ENCODE measurements at places on chromosomes 3 and 15.

DNA sequence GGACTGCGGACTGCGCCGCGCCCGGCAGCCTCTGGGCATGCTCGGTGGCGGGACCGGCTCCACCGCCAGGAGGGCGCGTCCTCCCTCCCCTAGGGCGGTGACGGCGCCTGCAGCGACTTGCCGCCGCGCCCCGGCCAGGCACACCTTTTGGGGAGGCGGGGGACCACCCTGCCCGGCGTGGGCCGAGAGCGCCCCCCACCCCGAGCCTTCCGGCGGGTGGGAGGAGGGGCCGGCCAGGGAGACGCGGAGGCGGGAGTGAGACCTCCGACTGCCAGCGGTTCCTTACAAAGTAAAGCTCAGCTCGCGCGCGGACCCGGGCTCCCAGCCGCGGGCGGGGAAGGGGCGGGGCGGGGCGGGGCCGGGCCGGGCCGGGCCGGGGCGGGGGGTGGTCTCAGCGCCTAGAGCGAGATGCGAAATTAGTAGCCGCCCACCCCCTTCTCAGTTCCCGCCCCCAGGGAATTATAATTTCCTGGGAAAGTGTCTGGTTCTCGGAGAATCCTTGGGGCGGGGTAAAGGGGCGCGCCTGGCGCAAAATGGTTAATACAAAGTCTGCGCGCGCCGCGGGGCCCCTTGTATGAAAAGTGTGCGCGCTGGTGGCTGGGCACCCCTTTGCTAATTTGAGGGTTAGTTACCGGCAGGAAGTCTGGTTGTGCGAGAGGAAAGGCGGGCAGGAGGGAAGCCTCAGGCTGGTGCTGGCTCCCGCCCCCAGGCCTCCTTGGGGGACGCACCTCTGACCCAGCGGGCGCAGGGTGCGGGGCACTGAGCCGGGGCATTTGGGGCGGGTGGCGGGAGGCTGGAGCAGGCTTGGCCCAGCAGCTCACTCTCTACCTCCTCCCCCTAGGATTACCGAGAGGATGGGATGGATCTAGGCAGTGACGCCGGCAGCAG is 224.8 kb upstream of the IL12A start:
- peak; percentile 84 for DNase-seq

DNA sequence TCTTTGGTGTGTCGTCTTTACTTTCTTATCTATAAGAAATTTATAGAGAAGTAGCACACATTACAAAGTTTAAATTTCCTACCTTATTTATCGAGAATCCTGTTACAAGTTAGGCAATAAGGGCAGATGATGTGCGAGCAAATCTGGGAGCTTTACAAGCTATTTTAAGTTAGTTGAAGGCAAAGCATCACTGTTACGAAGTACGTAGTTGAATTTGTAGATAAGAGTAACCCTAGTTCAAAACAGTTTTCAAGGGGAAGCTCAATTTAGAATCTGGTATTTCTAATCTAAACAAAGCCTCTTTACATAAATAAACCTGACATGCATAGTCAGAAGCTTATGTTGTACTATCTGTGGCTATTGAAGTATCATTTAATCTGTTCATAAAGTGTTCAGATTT is 8.4 kb downstream of the KBTBD8 start:
- no peak for DNase-seq

- DNase-seq: no peak
These were observed 8.3 kb upstream of the TASOR start for GRCh38 chr3:56691165-56692000.

- no peak for DNase-seq
These were observed 160.7 kb downstream of the FRMD5 start for GRCh38 chr15:44034334-44034733.

- DNase-seq: no peak
These were observed 28.2 kb downstream of the GRAMD2A start for GRCh38 chr15:72169236-72169920.

GRCh38 chr3:129599607-129600006 is 6.9 kb downstream of the PLXND1 start:
- DNase-seq: peak; percentile 9

DNA sequence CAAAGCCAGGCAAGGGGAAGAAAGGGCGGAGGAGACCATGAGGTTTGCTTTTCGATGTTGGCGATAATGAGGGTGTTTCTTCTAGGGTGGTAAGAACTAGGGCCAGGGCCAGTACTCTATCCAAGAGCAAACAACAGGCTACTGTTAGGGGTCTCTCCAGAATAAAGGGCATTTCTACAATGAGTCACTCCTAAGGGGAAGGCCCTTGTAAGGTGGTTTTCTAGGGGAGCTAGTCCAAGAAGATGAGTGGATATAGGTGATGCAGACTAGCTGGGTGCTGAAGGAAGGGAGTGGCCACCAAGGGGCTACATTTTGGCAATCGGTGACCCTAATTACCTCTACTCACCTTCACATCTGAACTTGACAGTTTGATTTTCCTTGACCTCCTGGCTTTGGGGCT is 148.5 kb upstream of the HACD2 start:
- no peak for DNase-seq

GRCh38 chr3:30835667-30836066 is 58.8 kb downstream of the GADL1 start:
- DNase-seq: no peak

DNA sequence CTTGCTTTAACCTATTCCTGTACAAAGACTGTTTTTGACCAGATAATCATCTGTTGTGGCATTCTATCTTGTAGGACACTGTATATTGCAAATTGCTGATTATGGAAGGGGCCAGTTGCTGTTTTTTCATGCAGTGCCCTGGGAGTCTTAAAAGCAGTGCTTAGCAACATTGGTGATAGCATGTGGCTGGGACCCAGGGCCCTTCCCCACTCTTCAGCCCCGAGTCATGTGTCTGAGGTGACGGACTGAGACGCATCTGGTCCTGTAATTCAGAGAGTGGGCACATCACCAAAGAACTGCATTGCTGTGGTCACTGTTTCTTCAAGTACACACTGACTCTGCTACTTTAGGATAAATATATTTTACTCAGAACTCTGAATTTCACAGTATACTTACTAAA is 63.4 kb downstream of the SNRK start:
- no peak for DNase-seq
